ENCODE measurements at places on chromosomes 1 and 21.
A peak's percentile ranks its signal among the peaks of the same experiment; 100 is the strongest.

GRCh38 chr1:60255565-60255964 lies 182.0 kb upstream of the C1orf87 start:
- no peak for DNase-seq

GRCh38 chr1:159014003-159014571 lies 4.4 kb downstream of the IFI16 start:
- DNase-seq = no peak

DNA sequence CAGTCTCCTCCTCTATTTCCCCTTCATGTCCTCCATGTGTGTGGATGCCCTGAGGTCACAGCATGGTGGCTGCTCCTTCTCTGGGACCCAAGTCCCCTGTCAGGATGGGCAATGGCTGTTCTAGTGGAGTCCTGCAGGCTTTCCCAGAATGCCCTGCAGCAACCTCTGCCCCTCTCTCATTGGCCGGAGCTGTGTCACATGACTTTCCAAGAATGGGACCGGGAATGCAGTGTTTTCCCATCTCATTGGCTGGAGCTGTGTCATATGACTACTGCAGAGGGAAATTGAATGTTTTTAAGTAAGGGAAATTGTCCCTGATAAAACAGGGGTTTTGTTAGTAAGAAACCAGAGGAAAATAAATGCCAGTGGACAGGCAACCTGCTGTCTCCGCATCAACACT lies 365.9 kb downstream of the PTPRU start:
- DNase-seq = no peak

DNA sequence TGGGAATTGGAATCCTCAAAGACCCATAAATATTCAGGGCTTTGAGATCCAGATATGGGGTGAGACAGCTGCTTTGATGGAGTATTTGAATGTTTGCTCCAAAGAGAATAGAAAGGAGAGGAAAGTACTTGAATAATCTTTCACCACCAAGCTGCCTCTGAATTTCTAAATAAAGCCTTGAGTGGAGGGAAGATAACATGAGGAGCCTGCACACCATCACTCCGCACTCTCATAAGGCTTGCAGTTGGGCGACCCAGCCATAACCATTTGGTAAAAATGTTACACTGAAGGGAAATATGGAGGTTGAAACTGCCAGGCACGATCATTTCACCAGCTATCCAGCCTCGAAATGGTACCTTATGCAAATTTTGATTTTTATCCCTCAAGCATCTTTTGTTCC lies 38.4 kb downstream of the VCAM1 start:
- no peak for DNase-seq

DNA sequence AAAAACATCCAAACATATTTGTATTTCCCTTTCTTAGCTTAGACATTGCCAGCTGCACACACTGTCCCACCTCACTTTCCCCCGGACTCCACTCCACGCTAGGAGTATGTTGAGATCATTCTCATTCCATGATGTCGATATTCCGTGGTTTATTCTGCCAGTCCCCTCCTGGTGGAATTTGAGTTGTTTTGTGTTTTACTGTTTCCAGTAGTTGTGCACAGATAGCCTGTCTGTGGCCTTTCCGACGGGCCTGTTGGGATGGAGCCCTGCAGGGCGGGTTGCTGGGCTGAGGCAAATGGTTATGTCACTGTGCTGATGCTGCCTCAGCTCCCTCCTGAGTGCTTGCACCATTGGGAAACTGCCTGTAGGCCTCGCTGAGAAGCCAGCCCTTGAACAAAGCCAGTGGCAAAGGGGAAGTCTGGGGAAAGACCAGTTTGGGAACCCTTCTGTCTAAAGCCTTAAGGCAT lies 12.8 kb downstream of the TRAPPC10 start:
- DNase-seq = no peak

- DNase-seq = no peak
These were observed 555.6 kb downstream of the LTN1 start for GRCh38 chr21:28437061-28437460.

DNA sequence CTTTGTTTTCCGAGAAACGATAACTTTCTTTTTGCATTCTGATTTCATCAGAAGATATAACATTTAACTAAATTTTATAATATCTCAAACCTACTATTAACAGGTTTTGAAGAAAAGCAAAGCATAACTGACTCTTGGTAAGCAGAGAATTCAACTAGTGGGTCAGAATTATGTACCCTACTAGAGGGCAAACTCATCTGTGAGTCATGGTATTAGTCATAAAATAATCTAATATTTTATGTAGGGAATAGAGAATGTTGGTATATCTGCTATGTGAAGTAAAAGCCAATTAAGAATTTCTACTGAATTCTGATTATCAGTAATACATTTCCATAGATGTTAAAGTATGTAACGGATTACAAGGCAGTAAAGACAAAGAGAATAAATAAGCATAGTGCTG lies 56.8 kb downstream of the USP1 start:
- DNase-seq = no peak

- DNase-seq = peak; percentile 25
These were observed at the start of gene SLAMF6 for GRCh38 chr1:160522622-160523345. Gene SLAMF6, minus strand, starts transcription at chr1:160523255. Its CDS starts 63 bp downstream, at chr1:160523192.

DNA sequence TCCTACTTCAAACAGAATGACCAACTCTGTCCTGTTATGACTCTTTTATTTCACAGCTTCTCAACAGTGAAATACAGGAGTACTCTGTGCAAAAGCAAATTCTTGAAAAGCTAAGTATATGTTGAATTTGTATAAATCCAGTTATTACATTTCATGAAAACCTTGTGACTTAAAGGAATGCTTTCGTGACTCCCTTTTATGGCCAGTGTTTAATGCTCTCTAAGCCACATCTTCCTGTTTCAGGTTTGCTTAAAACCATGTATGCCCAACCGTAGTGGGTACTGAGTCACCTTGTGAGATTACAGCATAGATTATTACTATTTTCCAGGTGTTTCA lies 40.2 kb upstream of the KIF1B start:
- peak; percentile 50 for DNase-seq

GRCh38 chr1:118104951-118105350 lies 80.1 kb downstream of the SPAG17 start:
- DNase-seq = no peak

- DNase-seq = no peak
These were observed 26.4 kb downstream of the COL6A2 start for GRCh38 chr21:46124083-46124925.

GRCh38 chr1:85375493-85375892 lies 89.5 kb downstream of the DDAH1 start:
- no peak for DNase-seq

- DNase-seq = no peak
These were observed 56.6 kb upstream of the SLC2A1 start for GRCh38 chr1:43015269-43015668.

DNA sequence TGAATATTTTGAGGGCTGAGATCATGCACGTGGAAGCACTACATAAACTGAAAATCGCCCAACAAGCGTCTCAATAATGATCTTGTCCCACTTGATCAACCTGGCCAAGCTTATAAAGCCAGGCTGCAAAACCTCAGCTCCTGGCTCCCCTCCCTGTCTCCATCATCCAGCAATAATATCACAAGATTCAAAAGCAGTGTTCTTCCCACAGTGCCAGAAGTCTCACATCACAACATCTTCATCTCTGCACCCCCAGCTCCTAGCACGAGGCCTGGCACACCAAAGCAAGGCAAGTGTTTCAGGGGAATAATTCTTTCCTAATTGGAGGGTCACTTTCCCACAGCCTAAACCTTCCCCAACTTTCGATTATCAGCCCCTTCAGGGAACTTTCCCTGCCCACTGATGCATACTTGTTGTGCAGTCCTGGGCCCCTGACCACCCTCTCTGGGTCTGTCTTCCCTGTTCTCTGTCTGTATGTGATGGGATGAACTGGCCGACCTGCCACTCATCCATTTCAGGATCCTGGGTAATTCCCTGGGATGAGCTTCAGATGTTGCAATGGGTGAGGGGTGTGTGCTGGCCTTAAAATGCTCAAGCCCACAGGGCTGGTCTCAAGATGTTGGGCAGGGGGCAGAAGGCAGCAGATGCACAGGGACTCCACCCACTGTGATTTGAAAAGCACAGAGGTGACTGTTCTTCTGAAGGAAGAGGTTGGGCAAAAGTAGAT lies 129.0 kb downstream of the DMRTB1 start:
- DNase-seq = no peak

DNA sequence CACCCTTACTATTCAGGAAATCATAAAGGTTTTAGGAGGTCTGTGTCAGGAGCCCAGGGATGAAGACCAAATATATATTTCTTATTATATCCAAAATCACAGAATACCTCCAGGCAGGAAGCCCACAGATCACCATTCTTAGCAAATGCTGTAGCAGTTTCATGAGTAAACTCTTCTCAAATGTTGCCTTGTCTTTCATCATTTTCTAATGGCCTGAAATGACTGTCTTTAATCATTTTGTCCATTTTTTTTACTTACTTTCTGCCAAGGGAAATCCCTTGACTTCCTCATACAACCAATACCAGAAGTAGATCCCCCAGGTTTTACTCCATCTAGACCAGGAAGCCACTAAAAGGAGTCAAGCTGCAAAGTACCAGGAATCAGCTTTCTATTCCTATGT lies 32.4 kb downstream of the PSMG1 start:
- no peak for DNase-seq

- DNase-seq = no peak
These were observed 3.0 kb upstream of the C1orf159 start for GRCh38 chr1:1118876-1119220.

DNA sequence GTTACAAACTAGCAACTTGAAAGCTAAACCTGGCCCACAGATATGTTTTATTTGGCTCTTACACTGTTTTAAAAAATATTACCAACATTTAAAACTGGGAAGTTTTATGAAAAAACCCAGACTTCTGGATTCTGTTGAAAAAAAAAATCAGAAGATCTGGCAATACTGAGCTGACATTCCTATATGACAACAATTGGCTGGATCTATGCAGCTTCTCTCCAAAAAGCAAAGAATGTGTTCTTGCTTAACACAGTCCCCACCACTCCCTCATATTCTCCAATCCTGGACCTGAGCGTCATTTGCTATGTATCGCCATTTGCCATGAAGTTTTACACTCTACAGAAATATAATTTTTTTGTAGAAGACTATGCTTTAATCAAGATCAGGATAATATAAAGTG lies 859.6 kb downstream of the LTN1 start:
- no peak for DNase-seq

GRCh38 chr1:225877580-225877979 lies 4.6 kb downstream of the TMEM63A start:
- DNase-seq = no peak

- no peak for DNase-seq
These were observed 91.4 kb upstream of the RAVER2 start for GRCh38 chr1:64653466-64653865.

DNA sequence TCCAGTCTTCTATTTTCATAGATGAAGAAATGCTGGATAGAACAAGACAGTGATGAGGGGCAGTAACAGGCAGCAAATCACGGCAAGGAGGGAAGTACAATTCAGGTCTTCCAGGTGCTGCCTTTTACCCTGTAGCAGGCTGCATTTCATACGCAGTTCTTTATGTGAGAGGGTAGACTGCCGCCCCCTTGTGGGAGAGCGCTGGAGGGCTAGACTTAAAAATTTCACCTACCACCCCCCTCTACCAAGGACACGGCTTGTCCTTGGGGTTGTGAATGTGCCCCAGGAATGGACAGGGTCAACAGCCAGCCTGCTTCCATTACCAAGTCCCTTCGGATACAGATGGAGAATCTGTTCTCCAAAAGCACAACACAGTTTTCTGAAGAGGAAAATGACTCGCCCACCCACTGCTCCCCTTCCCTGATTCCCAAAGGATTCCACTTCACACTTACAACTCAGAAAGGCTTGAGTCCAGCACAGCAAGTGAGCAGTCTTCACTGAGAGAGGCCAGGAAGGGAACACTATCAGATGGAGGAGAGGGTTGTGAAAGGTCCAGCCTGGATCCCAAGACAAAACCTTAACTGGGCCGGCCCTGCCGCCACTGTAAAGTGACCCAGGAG lies 7.4 kb downstream of the WDR77 start:
- peak; percentile 37 for DNase-seq

DNA sequence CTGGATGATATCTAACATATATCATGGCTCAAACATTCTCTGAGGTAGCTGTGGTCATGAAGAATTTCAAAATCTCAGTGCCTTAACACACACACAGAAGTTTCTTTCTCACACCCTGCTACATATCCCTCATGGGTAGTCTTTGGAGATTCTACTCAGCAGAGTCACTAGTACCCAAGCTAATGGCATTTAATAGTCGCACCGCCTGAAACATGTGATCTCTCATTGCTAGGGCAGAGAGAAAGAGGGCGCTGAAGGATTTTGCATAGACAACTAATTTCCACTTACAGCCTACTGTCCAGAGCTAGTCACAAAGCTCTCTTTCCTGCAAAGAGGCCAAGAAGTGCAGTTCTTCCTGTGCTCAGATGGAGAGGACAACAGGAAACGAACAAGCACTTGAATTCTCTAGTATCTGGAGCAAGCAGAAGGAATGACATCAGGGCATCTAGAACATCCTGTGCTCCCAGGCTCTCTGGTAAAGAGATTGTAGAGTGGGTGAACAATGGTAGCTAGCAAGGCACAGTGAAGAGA lies 183.4 kb upstream of the PTBP2 start:
- no peak for DNase-seq

DNA sequence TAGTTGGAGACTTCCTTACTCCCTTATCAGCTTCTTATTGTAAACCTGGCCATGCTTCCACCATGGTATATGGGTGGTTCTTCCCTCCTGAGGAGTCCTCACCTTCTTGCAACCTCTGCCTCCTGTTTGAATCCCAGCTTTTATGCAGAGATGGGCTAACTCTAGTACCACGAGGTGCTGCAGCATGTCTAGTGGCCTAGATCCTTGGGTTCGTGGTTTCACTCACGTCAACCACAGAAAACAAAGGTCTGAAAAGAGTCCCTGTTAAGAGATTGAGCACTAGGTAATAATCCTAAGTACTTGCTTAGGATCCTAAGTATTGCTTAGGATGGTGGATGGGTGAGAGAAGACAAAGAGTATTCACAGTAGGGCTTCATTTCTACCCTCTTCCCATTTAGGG lies 133.7 kb downstream of the FCRL5 start:
- no peak for DNase-seq

DNA sequence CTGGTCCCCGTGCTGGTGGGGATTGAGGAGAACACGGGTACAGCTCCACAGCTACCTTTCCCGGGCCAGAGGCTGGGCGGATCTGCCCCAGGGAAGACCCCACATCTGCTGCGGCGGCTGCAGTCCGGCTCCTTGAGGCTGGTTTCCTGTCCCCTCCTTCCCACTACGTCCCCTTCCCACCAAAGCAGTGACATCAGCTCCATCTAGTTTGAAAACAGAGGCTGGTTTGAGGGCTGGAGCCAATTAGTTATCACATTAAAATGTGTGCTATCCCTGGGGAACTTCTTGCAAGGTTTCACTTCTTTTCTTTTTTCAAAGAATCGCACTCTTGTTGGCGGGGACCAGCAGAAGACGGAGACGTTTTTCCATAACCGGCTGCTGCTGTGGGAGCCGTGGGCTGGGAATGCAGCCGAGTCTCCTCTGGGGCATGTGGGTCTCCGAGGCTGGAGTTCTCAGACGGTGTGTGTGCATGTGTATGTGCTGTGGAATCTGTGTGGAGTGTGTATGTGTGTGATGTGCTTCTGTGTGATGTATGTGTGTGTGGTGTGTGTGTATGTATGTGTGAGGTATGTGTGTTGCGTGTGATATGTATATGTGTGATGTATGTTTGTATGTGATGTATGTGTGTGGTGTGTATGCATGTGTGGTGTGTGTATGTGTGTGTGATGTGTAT lies 8.9 kb upstream of the PCBP3 start:
- DNase-seq = peak; percentile 39

Data from GM13976 (cell line).